ENCODE measurements at places on chromosomes 16 and 17.

DNA sequence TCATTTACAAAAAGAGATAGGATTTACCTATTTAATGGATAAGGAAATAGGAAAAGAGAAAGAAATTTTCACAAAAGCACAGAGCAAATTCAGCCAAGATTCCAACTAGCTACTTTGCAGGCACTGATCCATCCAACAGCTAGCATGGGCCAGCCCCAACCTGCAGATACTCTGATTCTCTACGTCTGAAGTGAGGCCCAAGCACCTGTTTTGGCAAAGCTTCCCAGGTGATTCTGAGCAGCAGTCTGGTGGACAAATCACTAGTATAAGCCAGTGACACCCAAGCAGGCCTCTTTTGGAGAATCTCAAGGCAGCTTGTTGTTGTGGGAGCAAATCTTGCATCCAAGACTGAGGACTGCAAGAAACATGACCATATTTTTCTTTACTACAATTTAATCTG is 20.9 kb upstream of the CALB2 start:
- DNase-seq = no peak

DNA sequence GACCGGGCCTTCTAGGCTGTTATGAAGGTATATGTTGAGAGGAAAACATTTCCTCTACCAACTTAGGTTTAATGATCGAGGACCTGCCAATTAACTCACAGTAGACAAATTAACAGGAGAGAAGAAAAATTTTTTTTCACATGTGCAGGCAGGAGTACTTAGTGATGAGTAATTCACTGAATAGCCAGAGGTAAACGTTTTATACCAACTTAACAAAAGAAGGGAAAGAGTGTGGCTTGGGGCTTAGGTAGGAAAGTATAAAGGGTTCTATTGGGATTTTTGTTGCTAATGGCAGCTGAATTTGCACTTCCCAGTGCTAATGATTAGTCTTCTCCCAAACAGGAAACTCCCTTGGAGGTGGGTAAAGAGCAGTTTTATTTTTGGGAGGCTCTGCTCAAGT is 121.6 kb upstream of the HS3ST4 start:
- DNase-seq = no peak

DNA sequence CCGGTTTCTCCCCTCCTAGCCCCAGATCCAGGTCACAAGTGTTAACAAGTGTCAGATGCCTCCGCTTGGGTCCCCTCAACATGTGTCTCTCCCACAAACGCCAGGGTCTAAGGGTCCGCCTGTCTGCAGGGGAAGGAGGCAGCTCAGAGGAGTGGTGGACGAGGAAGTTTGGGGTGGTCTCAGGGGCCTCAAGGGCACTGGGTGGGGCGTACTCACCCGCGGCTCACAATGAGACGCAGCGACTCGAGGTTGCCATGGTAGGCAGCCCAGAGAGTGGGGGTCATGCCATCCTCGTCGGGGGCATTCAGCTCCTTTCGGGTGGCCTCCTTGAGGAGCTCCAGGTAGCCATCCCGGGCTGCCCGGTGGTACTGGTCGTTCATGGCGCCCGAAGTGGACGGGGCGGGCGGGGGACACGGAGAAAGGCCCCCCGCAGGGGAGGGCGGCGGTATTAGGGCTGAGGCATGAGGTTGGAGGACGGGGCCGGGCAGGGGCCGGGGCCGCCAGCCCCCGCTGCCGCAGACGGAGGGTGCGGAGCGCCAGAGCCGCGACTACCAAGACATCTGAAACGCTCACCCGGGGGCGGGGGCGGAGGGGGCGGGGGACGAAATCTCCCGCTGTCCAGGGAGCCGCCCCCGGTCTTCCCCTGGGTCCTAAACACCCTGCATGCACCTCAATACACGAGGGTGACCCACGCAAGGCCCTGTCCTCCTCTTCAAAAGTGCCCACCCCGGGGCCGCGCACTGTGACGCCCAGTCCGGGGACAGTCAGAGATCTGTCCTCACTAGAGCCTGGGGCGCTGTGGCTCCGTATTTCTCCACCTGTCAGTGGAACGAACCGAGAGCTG is at the start of gene USH1G:
Gene USH1G (minus strand): TSS at position 562 of the 844 bp plus-strand sequence. CDS start 182 bp downstream, at position 380.
- DNase-seq = no peak

DNA sequence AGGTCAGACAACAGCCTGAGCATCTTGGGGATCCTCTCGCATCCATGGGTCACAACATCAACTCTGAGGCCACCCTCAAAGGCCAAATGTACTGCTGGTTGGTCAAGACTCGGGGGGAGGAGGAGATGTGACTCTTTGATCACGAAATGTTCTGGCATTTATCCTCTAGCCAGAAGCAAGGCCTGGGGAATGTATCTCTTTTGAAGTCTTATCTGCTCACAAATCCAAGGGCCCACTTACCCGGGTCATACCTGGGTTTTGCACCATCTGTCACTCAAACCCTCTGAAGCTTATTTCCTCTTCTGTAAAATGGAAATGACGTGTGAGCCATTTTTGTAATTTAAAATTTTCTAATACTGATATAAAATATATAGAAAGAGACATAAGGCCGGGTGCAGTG is 13.2 kb downstream of the CA7 start:
- no peak for DNase-seq

GRCh38 chr17:68585643-68586042 is 15.5 kb downstream of the FAM20A start:
- DNase-seq = no peak

GRCh38 chr17:28204751-28205150 is 114.2 kb upstream of the TMEM97 start:
- no peak for DNase-seq

DNA sequence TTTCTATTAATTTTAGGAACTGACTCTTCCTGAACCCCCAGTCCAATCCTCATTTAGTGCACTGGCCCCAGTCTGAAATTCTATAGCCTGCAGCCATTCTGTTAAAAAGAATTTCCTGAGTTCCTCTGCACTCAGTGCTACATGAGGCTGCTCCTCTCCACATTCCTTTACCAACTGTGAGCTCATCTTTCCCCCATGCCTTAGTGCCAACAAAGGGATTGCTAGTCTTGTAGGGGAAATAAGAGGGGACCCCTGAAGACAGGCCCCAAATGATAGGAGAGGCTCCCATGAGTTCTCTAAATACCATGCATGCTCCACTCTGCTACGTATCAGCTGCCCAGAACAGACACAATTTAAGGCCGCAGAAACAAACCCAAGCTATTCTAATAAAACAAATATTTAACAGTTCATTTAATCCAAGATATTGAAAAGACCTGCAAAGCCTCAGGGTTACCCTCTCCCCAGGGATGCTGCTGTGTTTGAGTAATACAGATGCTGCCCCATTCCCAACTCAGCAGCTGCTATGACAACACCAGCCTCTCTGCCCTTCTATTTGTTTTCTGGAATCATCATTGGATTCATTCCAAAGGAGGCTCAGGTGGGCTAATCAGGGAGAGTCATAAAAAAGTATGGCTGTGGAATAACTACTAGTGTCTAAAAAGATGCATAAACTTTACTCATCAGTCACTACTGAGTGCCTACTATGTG is 228.5 kb downstream of the TOX3 start:
- no peak for DNase-seq

DNA sequence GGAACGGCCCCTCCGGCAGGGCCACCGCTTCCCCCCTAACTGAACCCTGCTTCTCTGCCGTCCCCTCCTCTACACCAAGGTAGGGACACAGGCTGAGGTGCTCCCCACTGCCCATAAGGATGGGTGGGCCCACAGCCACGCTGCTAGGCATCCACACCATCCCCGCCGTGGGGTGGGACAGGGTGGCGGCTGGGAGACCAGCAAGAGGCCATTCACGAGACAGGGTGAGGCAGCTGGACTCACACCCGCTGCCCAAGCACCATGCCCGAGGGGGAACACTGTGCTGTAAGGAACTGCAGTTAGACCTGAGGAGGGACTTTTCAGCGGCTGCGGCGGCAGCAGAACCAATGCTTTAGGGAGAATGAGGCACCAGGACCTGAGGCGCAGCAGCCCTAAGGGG is 47.5 kb upstream of the RRN3 start:
- DNase-seq = no peak

DNA sequence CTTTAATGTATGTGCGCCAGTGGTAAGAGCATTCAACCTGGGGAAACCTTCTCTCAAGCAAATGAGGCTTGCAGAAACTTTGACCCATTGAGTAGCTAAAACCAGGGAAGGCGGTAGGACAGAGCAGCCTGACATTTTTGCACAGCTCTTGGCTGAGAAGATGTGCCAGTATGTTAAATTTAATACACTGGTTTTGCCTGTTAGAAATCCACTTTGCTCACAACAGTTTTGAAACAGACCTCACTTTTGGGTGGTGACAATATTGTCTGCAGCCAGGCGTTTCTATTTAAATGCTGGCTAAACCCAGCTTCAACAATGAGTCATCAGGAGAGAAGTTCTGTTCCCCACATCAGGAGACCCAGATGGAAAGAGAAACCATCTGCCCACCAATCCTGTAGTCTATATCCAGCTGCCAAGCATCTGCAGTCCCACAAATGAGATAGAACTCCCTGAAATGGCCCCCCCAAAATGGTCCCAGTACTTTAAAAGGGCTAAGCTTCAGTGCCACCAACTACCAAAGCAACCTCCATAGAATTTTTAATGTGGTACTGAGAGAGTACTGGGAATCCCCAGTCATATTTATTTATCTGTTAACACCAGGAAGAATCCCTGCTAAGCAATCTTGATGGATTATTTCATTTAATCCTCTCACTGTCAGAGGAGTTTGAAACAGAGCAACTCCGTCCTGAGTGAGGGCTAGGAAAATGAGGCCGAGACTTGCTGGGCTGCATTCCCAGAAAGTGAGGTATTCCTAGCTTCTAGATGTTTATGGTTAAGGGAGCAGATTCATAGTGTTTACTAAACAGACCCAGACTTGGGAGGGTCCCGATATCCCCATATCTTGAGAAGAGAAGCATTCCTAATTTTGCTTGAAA is 29.0 kb upstream of the CLEC3A start:
- DNase-seq = no peak

DNA sequence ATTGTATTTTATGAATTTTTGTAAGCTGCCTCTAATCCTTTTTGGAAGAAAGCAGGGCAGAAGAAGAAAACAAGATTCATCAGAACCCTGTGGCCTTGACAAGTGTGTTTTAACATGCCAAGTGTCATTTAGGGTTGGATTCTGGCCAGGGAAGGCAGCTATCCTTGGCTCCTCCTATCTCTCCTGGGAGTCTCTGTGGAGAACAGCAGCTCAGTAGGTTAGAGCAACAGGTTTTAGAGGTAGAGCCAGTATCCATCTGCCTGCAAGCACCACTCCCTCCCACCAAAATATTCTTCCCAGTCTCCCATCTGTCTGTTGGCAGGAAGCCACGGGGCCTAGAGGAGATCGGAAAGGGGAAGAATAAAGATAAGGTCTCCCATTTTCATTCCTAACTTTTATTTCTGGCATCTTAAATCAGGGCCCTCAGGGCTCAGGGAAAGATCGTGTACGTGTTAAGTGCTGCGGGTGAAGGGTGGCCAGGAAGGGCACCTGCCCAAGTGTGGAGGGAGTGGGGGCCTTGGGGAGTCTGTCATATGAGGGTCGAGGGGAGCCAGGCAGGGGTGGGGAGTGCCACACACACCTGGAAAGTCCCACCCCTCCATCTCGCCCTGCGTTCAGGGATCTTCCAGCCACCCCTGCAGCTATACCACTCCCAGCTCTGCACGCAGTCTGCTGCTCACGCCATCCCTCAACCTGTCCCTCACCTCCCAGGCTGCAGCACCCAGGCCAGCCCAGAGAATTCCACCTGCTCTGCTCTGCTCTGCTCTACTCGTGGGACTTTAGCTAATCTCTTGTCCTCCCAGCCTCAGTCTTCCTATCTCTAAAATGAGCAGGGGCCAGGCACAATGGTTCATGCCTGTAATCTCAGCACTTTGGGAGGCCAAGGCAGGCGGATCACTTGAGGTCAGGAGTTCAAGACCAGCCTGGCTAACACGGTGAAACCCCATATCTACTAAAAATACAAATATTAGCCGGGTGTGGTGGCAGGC is 17.1 kb upstream of the CPSF4L start:
- no peak for DNase-seq

DNA sequence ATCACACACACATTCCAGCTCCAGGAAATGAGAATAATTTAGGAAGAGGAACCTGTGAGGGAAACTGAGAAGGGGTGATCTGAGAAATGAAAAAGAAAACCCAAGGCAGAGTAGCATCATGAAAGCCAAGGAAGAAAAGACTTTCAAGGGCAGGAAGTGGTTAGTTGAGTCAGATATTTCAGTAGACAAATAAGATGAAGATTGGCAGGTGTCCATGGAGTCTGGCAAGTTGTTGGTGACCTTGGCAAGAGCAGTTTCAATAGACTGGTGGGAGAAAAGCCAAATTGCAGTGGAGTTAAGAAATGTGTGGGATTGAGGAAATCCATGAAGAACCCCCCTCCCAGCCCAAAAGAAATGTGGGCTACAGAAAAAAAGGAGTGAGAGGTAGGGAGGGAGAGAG is 10.7 kb downstream of the GNAO1 start:
- DNase-seq = no peak

GRCh38 chr17:28344011-28344410 is 8.4 kb downstream of the TNFAIP1 start:
- DNase-seq = no peak
